Naive thymus-derived CD4-positive, alpha-beta T cell (primary cell): ENCODE measurements at places on chromosomes 11 and 22. TPM values are rescaled to one million over a fixed set of nuclear protein-coding genes. Genes with fewer than 3 reads are reported as not detected.

The CD248 gene
- total RNA-seq: 0.36 and 0.59 TPM in 2 replicates

The DDI1 gene
- not detected for total RNA-seq

The HEPHL1 gene
- not detected for total RNA-seq

The SCN2B gene
- total RNA-seq: not detected

The BSCL2 gene
- 37.5 and 39.0 TPM in 2 replicates for total RNA-seq

The UEVLD gene
- total RNA-seq: 9.8 TPM

The POU2F3 gene
- total RNA-seq: not detected

The SCUBE2 gene
- 0.54 TPM for total RNA-seq

The HBE1 gene
- not detected for total RNA-seq

The NECTIN1 gene
- total RNA-seq: 2.1 TPM

The MMP3 gene
- total RNA-seq: not detected

The RNF215 gene
- 5.3 TPM for total RNA-seq

The SCGB2A2 gene
- not detected in 2 replicates for total RNA-seq

The APOL5 gene
- not detected in 2 replicates for total RNA-seq

The FIBP gene
- 50.0 TPM for total RNA-seq

The IFITM10 gene
- 16.0 TPM for total RNA-seq

The GRAP2 gene
- total RNA-seq: 153 TPM

The VPREB1 gene
- not detected in 2 replicates for total RNA-seq

The MYRF gene
- 0.92 and 0.97 TPM in 2 replicates for total RNA-seq

The PLEKHB1 gene
- total RNA-seq: 87.6 TPM

The TMEM41B gene
- 69.9 TPM for total RNA-seq

The SAA4 gene
- total RNA-seq: not detected

The OR4C12 gene
- total RNA-seq: not detected

The TST gene
- total RNA-seq: 0.38 TPM

The OVCH2 gene
- total RNA-seq: not detected

The SMTNL1 gene
- total RNA-seq: not detected in 2 replicates

The RTL10 gene
- 24.9 TPM for total RNA-seq

The SLC43A1 gene
- 19.2 TPM for total RNA-seq

The RTN4R gene
- 2.0 TPM for total RNA-seq

The RHOD gene
- total RNA-seq: not detected

The IL18 gene
- 8.3 TPM for total RNA-seq

The ANO1 gene
- total RNA-seq: not detected in 2 replicates

The APOL4 gene
- not detected for total RNA-seq

The KCNE3 gene
- 0.27 TPM for total RNA-seq

The OR51B5 gene
- 0.48 TPM for total RNA-seq

The ACR gene
- total RNA-seq: not detected in 2 replicates

The GRK3 gene
- total RNA-seq: 42.5 and 44.8 TPM in 2 replicates

The SMPD1 gene
- total RNA-seq: 70.0 TPM

The MMP10 gene
- total RNA-seq: 0.20 TPM in 1 of 2 replicates, not detected in the other

The TMEM225 gene
- not detected for total RNA-seq

The CECR2 gene
- not detected for total RNA-seq

The MRGPRE gene
- not detected for total RNA-seq

The C11orf16 gene
- not detected for total RNA-seq

The CHRNA10 gene
- 0.90 TPM for total RNA-seq

The CELSR1 gene
- 0.25 and 0.36 TPM in 2 replicates for total RNA-seq

The BRMS1 gene
- 49.4 TPM for total RNA-seq

The CDCA5 gene
- total RNA-seq: 1.4 TPM

The HOATZ gene
- total RNA-seq: not detected

The GALNT18 gene
- not detected for total RNA-seq

The SMCO4 gene
- 5.9 TPM for total RNA-seq

The KRTAP5-11 gene
- total RNA-seq: not detected

The SMIM38 gene
- total RNA-seq: 0.73 TPM

The SGSM1 gene
- total RNA-seq: 3.1 TPM

The FOLR3 gene
- 4.6 TPM for total RNA-seq

The MIOX gene
- 0.22 TPM in 1 of 2 replicates, not detected in the other for total RNA-seq
